ENCODE measurements at places on chromosomes 7 and 10. TPM values are rescaled to one million over a fixed set of nuclear protein-coding genes. Genes with fewer than 3 reads are reported as not detected.

- no peak for DNase-seq
These were observed 39.2 kb downstream of the CD36 start for GRCh38 chr7:80677629-80678028.

The FFAR4 gene
- total RNA-seq, result 44.4 TPM

- DNase-seq, result peak; percentile 33
These were observed 945 bp downstream of the TAS2R40 start for GRCh38 chr7:143222782-143223181.

DNA sequence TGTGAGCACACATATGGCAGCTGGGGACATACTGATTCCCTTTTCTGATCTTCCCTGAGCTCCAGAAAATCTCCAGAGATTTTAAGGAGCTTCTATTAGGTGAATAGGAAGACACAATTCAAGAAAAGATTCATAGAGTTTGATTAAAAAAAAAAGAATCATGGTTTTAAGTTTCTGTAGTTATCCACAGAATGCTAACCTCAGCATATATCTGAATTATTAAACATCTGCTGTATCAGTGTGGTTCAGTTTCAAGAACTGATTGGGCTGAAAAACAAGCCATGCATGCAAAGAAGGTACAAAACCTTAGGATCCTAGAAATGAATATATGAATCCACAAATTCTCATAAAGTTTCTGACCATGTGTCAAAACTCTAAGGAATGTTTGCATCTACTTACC, 94.1 kb upstream of the ZNF438 start:
- DNase-seq, result no peak

- DNase-seq, result peak; percentile 52
These were observed 619 bp upstream of the LMTK2 start for GRCh38 chr7:98105942-98106544.

DNA sequence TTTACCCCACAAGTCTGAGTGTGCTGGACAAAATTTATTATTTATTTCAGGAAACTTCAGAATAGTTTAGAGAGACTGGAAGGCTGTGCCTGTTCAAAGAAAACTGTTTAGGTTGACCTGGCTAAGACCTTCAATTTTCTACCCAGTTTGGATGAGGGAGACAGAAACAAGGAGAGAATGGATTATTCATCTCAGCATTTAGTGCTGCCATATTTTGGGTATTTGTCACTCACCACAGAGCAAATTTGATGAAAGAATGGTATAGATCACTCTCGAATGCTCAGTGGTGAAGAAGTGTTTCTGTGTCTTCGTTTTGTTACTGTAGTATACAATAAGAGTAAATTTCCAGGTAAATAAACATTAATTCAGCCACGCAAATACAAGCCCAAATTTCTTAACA, 71.8 kb downstream of the SEMA3C start:
- DNase-seq, result no peak

The ZPBP gene
- total RNA-seq, result not detected

The OR2A1 gene
- not detected for total RNA-seq

- DNase-seq, result no peak
These were observed 506.0 kb downstream of the POM121L12 start for GRCh38 chr7:53541475-53541874.

The ELN gene
- total RNA-seq, result 10.3 TPM

DNA sequence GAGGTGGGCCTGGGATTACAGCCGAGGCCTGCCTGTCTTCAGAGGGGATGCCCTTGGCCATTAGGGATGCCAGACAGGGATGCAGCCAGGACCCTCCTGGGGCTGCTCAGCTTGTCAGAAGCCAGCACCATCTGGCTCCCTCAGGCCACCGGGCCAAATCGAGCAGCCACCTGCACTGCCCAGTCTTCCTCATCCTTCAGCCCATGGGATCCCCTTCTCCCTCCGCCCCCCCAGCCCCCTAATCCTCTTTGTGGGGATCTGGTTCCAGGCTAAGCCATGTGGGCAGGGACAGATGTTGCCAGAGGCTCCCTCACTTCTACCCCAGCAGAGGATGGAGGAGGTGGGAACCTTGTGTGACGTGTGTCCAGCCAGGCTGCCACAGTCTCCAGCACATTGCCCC, 137.4 kb upstream of the PPIF start:
- DNase-seq, result no peak

- DNase-seq, result no peak
These were observed 295.2 kb upstream of the CELF2 start for GRCh38 chr10:10722422-10722821.

The HMX3 gene
- total RNA-seq, result 1.2 TPM

The COX19 gene
- total RNA-seq, result 15.2 TPM

DNA sequence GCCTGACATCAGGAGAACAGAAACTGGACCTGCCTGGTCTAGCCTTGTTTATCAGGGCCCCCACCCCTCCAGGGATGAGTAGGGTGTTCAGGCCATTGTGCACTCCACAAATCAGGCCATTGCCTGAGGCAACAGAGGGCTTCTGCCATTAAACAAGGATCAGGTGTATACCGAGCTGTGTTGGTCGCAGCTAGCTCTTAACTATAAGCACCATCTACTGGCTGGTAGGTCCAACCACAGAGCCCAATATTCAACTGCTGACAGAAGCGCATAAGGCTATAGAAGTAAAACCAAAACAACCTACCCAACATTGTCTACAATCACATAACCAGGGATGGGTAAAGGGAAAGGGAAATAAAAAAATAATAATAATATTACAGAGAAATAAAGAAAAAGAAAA, 451.7 kb upstream of the TEX47 start:
- no peak for DNase-seq

The SORCS1 gene
- total RNA-seq, result 2.7 TPM

The SPACDR gene
- total RNA-seq, result 0.31 TPM

The SPDYE8 gene
- total RNA-seq, result not detected

The ANKRD7 gene
- not detected for total RNA-seq

GRCh38 chr10:74008212-74008731, 10.4 kb downstream of the VCL start:
- no peak for DNase-seq

The ZNF92 gene
- total RNA-seq, result 6.8 TPM

DNA sequence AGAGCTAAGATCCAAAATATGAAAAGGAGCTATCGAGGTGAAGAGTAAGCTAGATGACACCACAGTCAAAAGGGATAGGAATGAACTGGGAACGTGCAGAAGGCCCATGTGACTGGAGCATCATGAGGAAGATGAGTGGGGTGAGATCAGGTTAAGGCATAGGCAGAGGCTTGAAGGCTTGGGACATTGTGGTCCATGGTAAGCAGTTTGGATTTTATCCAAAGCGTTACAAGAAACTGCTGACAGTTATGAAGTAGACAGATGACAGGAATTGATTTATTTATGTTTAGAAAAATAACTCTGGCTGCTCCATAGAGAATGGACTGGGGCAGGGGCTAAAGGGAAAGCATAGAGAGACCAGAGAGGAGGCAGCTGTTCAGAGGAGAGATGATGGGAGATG, 18.1 kb upstream of the PANK1 start:
- DNase-seq, result no peak

GRCh38 chr7:27312820-27313219, 70.2 kb downstream of the EVX1 start:
- DNase-seq, result no peak

The SLC26A4 gene
- total RNA-seq, result 0.08 TPM

DNA sequence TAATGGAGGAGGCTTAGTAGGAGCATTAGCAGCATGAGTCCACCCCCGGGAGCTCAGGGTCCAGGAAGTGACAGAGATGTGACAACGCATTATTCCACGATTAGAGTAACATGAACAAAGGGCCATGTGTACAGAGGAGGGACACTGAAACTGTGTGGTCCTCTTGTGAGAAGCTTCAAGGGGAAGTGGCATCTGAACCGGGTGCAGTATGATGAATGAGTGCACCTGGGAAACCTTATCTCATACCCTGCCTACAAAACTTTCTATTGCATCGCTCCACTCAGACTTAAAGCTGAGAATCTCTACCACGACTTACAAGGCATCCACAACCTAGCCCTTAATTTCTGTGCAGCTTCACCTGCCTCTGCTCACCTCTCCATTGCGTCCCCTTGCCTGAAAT, 115.3 kb upstream of the AMPH start:
- no peak for DNase-seq

DNA sequence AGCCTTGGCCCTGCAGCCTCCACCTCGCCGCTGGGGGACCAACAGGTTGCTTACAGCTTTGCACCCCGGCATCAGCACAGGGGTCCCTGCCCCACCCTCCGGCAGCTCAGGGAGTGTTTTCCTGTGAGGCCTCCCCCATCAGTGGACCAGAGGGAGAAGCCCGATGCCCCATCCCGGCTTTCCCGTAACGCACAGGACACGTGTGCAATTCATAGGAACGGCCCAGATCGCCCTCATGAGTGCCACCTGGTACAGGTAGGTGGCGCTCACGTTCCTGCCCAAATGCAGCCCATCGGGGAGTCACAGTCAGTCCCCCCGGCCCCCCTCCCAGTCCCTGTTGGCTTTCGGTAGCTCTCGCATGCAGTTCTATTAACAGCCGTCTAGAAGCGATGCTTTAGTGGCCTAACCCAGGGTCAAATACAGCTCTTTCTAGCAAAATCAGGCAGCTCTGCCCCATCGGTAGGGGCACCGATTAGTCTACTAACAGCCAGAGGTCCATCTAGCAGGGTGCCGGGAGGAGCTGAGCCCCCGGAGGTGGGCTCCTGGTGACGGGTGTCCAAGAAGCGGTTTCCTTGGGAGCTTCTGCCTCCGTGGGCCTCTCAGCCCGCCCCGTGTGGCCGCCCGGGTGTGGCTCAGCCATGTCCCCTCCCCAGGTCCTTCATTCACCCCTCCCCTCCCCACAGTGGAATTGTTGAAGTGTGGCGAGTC, 48.4 kb upstream of the GTF2IRD1 start:
- DNase-seq, result no peak

The TEX36 gene
- not detected for total RNA-seq

DNA sequence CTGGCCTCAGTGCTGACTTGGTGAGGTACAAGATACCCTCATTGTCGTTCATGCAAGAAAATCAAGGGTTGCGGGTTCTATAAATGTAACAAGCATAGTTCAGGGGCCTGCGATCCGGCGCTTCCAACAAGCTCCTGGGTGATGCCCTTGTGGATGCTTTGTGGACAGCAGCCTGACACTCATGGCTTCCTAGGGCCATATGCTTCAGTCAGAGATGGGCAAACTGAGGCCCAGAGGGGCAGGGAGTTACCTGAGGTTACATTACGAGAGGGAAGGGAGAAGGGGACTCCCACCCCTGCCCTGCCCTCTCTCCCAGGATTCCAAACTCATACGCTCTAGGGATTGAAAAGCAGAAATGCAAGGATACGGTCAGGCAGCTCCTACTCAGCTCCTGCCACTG, 296.3 kb upstream of the ZMIZ1 start:
- DNase-seq, result no peak

DNA sequence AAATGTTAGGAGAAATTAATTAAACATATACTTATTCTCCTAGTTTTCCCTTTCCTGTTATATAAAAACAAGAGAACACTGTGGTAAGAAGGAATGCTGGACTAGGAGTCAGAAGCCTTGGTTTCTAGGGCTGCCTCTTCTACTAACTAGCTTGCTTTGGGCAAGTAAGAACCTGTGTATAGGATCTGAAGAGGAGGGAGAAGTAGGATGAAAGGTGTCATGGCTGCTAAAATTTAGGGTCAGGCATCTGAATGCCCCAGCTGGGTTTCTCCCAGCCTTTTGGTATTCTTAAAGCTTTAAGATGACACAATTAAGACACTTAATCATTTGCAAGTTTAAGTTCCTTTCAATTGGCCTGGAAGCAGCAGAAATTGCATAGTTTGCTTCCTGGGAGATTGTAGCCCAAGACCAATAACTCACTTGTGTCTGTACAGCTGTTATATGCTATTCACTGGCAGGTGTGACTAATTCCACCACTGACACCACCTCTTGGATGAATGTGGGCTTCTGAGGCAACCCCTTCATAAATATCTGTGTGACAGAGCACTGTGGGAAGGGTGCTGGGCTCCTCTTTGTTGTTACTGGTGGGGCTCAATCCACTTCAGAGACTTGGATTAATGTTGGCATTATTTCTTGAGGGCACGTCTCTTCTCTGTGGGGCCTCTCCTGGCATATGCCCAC, 137.2 kb downstream of the LRMDA start:
- DNase-seq, result no peak
